ENCODE measurements at places on chromosomes 2 and 18.

- DNase-seq, result no peak
These were observed 97.2 kb downstream of the SLC4A3 start for GRCh38 chr2:219724628-219725027.

DNA sequence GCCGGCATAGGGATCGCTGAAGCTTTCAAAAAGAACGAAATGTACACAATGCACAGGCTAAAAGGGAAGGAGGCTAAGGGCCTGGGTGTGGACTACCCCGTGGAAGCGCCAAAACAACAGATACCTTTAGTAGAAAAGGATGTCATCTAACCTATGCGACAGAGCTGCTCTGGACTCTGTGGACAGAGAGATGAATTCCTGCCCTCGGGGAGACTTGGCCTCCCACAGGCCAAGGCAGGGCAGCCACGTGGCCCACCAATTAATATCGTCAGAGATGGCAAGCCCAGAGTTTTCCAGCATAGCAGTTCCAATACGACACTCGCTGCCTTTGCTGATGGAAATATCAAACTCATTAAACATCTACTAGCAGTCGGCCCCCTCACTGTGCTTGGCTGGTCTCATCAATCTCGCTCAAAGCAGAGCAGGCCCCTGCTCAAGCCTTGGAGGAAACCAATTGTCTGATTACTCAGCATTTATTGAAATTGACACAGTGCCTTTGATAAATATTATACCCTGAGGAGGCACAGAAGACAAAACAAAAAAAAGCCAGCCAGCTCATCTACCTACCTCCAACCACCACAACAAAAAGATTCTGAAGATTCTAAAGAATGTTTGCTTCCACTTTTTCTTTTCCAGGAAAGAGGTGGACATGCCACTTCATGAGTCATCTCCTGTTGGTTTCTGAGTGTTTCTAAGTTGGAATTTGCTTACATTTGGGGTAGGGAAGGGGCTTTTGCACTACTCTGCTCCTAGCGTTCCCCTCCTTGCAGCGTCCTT lies 79.0 kb upstream of the ACAA2 start:
- DNase-seq, result no peak

GRCh38 chr2:134261398-134262131 lies 7.7 kb downstream of the MGAT5 start:
- no peak for DNase-seq

DNA sequence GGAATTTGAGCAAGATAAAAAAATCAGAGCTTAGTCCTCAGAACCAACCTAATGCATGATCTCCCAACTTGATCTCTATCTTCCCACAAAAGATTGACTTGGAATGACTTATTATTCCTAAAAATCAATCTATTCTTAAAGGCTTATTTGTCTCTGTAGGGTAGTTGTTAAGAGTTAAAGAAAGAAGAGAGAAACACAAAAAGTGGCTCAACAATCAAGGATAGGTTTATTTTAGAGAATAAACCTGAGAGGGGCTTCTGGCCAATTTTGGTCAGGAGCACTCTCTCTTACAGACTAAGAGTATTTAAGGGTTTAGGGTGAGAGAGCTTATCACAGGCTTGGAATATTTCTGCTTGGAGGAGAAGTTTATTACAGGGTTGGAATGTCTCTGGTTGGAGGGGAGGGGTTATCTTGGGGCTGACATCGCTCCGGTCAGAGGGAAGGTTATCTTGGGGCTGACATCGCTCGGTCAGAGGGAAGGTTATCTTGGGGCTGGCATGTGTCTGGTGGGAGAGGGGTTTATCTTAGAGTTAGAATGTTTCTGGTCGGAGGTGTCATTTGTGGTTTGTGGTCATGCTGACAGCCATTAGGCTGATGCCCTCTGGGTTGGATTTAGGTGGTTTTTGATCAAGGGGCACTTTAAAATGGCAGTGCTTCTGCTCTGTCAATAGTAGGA lies 2.4 kb upstream of the MFF start:
- no peak for DNase-seq

- DNase-seq, result no peak
These were observed 160.8 kb downstream of the LPIN1 start for GRCh38 chr2:11907190-11907589.

DNA sequence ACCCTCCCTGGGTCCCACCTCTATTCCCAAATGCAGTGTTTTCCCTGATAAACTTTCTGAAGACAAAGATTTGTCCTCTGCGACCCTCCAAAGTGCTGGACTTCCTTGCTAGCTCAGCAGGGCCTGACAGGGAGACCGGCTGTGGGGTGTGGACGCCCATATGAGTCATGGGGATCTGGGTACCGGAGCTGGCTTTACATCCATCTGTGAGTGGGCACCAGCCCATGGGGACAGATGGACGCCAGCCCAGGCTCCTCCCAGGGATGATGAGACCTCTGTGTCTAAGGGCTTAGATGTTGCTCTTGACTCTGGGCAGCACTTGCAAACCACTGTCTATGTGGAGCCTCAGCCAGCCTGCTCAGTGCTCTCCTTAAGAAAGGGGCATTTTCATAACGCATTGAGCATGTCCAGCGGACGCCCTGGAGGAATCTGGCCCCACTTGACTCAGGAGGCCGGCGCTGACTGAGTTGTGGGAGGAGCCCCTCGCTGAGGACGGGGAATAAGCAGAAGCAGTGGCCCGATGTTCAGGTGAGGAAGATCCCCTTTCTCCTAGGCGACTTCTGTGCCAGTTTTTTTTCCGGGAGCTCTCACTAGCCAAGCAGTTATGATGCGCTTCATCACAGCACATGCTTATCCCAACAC lies 229.4 kb upstream of the MYT1L start:
- no peak for DNase-seq

- DNase-seq, result no peak
These were observed 32.2 kb downstream of the DOK6 start for GRCh38 chr18:69432847-69433246.

- no peak for DNase-seq
These were observed 19.1 kb downstream of the PAPOLG start for GRCh38 chr2:60775048-60775639.

- DNase-seq, result no peak
These were observed 258.9 kb upstream of the TRIB2 start for GRCh38 chr2:12457831-12458230.

DNA sequence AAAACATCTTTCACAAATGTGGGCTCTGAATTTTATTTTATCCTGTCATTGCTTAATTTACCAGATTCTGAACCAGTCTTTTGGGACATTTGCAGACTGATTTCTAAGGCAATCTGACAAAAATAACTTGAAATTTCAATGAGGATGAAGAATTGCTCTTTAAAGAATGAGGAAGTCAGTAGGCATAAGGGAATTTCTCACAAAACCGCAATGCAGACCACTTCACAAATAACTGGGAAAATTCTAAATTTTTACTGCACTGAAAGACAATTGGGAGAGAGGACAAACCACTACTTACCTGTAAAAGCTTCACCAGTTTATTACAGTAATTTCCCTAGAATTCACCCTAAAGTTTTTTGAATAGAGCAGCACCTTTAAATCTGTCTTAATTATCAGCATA lies 736.3 kb downstream of the NRXN1 start:
- DNase-seq, result no peak

DNA sequence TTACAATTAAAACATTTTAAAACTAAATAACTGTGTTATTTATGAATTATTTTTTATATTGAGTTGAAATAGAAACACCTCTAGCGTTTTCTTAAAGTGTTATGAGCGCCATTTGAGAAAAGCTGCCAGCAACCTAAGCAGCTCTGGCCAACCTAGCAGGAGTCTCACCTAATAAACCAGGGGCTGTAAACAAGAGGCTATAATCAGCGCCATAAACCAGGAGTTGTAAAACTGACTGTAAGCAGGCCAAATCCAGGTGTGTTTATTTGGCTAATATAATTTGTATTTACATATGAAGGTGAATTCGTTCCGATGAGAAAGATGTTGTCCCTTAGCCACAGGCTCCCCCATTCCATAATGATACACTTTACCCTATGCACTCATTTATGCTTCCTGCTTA lies 34.7 kb downstream of the LRRTM1 start:
- DNase-seq, result no peak

DNA sequence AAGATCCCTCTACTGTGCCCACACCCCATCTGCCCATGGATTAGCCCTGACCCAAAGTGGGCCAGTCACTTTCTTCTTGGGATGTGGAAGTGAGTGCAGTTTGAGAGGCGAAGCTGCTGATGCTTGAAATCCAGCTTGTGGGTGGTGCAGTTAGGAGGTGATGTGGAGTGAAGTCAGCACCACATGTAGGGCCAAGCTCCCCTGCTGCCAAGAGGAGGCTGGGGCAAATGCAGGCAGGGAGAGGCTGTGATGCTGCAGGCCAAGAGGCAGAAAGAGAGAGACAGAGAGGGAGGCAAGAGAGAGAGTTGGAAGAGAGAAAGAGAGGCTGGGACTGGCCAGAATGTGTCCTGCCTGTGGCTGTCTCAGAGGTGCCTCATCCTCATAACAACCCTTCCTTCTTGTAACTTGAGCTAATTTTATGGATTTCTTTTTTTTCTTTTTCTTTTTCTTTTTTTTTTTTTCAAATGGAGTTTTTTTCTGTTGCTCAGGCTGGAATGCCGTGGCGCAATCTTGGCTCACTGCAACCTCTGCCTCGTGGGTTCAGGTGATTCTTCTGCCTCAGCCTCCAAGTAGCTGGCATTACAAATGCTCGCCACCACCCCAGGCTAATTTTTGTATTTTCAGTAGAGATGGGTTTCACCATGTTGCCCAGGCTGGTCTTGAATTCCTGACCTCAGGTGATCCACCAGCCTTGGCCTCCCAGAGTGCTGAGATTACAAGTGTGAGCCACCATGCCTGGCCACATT lies 35.3 kb upstream of the CAB39 start:
- no peak for DNase-seq

DNA sequence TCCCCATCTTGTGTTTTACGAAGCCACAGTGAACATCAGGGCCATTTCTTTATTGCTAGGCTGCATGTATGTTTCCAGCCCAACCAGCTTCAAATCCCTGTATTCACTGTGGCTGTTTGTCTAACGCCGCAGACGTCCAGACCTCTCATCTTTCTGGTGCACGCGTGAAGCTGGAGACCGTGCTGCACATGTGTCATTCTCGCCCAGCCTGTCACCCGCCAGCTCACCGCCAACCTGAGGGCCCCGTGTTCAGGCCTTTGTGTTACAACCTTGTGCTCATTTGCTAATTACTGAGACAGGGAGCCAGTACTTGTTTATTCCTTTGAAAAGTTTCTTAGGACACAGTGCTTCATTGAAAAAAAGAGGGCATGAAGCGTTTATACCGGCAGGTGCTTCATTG lies 21.4 kb downstream of the SALL3 start:
- no peak for DNase-seq

DNA sequence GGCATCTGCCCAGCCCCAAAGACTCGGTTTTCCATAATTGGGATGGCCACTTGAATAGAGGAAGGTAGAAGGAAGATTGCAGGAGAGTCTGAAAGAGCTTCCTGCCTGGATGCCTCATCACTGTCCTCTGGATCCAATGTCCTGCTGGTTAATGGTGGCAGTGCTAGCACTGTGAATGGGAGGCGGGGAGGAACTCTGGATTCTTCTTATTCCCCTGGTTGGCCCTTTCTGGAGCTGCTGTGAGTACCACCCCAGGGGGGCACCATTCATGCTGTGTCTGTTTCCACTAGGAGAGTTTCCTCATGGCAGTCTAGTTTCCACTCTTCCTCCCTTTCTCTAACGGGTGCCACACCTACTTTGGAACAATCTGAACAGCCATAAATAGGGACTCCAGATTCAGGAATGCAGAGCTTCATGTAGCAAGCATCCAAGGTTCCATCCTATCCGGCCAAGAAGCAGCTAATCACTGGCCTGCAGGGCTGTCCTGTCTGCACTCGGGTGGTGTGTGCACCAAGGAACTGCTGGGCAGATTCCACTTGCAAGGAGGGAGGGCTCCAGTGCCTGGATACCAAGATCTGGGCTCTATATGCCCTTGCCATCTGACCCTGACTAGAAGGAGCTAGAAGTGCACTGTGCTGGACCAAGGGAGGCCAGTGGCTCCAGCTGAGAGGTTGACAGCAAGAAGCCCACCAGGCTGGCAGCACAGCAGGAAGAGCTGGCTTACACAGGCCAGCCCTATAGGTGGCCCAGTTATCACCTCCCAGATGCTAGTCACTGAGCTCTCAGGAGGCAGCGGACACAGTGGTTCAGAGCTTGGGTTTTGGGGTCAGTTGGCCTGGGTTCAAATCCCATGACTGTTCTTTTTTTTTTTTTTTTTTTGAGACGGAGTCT lies 4.6 kb upstream of the ATOH8 start:
- DNase-seq, result no peak

DNA sequence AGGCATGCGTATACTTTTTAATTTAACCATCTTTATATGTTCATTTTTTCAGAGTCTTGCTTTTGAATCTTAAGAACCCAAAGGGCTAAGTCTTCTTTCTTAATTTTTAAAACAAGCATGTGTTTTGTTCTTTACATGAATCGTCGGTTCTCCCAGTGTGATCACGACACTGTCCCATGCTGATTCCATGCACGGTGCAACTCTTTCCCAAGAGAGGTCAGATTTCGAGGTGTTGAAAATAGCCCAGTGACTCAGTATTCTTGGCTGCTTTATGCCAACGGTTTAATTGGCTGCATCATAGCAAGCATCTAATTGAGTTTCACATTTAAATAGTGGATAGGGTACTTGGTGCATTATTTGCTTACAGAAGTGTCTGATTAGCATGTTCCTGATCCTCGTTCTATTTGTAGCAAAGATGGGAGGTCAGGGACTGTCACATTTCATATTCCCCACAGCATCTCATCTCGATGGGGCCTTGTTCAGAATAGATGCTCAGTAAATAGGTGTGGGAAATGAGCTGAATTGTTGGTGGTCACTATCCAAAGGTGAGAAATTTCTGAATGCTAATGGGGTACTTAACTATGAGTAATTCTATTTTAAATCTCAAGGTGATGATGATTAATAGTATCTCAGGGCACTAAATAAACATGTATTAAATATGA lies 2.8 kb downstream of the NPAS2 start:
- DNase-seq, result no peak

DNA sequence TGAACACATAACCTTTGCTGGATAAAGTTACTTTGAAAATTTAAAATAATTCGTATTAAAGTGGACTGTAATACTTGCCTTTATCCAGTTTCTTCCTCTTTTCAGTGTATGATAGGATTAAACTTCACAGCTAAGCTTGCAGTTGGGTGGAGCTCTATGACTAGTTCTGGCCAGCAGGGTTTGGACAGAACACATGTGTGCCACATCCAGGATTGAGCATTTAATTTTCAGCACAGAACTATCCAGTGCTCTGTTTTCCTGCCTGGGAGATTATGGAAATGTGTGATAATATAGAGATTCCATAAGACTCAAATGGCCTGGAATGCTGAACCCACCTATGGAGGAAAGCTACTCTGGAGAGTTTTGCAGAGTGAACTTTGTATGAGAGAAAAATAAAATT lies 200.2 kb downstream of the OSR1 start:
- DNase-seq, result no peak

DNA sequence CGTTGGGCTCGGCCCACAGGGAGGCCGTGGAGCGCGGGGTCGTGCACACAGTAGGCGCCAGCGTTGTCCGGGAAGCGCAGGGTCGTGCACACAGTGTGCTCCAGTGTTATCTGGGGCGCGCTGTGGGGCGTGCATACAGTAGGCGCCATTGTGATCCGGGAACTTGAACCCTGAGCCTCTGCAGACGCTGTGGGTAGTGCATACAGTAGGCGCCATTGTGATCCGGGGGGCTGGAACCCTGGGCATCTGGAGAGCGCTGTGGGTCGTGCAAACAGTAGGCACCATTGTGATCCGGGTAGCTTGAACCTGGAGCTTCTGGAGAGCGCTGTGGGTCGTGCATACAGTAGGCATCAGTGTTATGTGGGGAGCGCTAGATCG lies 793 bp downstream of the ZNF236 start:
- DNase-seq, result no peak

GRCh38 chr2:86044614-86045013 lies 61.1 kb downstream of the POLR1A start:
- no peak for DNase-seq

All from NCI-H187 treated with DMSO at 0.1 percent for 48 hours (cell line).